ENCODE measurements at places on chromosomes 3 and 15.

DNA sequence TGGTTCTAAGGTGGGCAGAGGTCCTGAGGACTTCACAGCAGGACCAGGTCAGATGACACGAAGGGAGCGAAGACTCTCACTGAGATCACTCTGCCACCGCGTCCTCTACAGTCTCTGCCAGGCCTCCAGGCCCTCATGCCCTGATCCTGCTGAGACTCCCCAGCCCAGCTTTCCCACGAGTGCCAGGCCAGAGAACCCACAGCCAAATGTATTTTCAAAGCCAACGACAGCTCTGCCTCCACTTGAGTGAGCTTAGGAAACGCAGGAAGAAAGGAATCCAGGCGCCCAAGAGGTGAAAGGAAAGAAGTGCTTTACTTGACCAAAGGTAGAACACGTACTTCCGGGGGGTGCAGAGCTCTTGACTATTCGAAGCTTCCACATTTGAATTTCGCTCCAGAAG is 275.0 kb downstream of the XXYLT1 start:
- DNase-seq, result no peak

DNA sequence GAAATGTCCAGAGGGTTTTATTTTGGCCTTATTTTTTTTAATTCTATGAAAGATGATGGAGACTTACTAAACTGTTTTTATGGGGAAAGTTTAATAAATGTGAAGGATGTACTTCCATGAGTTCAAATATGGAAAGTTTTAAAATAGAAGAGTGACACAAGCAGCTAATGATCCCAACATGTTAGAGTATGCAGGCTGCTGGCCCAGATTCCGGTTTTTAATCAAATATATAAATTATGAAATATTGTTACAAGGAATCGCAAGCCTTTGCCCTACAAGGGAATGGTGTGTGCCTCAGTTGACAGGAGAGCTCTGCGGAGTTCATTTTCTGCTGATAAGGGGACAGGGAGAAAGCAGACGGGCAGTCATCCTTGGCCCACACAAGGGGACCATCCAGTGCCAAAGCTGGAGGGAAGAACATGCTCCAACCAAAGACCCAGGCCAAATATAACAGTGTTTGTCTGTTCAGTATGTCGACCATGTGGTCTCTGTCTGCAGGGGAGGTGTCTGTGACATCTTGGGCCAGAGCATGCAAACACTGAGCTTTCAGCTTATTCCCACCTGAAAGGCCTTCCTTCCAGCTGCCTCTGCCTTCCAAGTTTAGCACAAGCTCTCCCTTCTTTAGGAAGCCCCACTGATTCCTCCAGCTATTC is 69.8 kb downstream of the SSUH2 start:
- DNase-seq, result no peak

GRCh38 chr15:73515527-73515926 is 72.6 kb downstream of the REC114 start:
- no peak for DNase-seq

DNA sequence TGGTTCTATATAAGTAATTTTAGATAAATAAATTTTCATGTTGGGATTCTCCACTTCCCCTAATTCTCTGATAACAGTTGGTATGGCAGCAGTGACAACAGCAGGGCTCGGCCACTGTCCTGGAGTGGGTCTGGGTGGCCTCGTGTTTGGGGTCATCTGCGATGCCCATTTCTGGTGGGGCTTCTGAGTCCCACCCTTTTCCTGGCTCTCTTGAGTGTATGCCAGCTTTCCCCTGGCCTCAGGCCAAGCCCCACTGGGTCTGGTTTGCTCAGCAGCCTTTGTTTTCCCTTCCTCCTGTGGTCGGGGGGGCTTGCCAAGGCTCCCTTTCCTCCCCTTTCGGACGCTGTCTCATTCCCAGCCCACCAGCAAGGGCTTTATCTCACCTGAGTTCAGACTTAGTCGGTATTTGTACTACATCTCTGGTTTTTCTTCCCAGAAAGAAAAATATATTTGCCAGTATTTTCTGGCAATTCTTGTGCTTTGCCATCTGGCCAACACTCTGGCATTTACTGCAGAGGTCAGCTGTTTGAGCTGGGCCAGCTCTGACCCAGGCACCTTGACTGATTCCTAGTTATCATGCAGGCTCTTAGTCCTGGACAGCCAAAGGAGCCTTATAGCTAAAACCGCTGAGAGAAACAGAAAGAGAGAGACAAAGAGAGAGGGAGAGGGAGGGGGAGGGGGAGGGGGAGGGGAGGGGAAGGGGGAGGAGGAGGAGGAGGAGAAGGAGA is 35.2 kb downstream of the MYZAP start:
- no peak for DNase-seq

DNA sequence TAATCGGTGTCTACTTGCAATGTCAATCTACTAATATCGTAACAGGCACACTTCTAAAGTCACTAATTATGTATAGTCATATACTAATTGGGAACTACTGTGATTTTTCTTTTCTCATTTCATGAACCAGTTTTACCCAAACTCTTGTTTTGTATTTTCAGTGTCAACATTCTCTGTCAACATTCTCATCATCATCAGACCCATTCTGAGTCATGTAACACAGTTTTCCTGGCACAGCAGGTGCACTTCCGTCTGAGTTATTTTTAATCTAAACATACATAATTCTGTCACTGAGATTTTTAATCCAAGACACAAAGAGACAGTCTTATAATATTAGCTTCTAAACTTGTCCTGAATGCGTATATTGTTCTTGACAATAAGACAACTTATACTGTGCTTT is 205.1 kb upstream of the EIF1B start:
- no peak for DNase-seq

DNA sequence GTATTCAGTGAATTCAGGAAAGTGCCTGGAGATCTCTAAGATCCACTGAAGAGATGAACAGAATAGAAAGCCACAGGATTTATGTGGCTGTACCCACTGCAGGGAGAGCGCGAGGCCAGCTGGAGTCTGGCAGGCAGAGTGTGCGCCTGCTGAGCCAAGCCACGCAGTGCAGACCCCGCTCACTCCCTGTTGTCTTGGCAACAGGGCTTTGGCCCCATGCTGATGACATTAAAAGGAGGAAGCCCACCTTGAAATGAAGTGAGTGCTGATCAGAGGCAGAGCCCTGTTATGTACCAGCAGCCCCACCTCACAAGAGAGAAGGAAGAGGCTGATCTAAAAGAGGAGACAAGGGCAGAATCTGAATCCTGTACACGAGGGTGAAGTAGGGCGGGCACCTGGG is 36.7 kb downstream of the PXYLP1 start:
- DNase-seq, result no peak

GRCh38 chr3:105826778-105827634 is 41.8 kb downstream of the CBLB start:
- no peak for DNase-seq

GRCh38 chr15:42032376-42033213 is 11.8 kb upstream of the PLA2G4E start:
- DNase-seq, result no peak

DNA sequence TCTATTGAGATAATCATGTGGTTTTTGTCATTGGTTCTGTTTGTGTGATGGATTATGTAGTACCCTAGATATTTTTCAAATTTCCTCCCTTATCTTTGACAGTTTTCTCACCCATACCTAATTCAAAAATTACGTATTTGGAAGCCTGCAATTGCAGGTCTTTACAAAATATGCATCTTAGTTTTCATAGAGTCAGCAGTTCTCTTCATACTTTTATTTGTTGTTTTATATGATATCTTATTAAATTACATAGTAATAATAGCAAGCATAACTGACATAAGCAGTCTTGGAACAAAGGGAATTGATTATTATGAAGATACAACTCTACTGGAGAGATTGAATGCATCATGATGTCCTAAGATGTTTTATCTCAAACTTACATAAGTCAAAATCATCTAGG is 215.3 kb upstream of the CHRM5 start:
- DNase-seq, result no peak

DNA sequence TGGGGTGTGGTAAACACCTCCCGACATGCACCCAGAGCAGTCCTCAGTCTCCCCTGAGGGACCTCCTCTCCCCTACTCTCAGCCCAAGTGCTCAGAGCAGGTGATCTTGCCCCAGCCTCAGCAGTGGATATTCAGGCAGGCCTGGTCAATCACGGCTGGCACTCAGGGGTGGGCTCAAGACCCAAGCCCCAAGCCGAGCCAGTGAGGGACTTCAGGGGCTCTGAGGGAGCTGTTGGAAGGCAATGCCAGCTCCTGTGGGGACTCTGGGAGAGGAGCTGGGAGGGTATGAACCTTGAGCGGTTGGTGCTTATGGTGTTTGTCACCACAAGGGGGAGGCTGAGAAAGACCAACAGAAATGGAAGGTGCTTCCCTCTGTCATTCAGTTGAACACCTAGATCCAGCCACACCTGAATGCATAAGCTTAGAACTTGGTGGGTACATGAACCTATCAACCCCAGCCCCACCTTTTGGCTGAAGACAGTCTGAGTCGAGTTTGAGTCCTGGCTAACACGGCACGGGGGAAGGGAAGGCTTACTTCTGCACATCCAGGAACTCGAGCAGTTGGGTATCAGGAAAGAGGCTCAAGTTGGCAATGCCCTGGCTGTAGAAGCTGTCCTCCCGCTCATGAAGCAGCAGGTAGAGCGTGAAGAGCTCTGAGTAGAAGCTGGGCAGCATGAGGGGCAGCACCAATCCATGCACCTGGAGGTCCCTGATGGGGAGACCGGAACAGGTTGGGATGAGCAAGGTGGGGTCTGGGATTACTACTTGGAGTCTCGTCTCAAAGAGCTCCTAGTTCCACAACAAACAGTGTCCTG is 19.2 kb downstream of the ALS2CL start:
- no peak for DNase-seq

DNA sequence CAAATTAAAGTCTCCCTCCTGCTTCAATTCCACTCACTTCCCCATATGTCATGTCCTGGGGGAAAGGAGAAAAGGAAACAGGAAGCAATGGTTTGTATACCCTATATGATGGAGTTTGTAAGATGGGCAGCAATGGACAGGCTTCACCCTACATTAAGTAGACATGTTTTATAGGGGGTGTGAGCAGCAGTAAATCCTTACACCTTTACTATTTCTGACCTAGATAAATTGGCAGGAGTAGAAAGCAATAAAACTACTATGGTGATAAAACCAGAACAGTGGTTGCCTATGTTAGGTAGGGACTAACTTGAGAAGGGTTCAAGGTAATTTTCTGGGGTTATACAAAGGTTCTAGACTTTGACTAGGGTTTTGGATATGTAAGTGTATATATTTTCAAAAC is 301.7 kb downstream of the GBE1 start:
- no peak for DNase-seq

GRCh38 chr3:61141227-61141626 is 110.0 kb downstream of the FHIT start:
- no peak for DNase-seq

DNA sequence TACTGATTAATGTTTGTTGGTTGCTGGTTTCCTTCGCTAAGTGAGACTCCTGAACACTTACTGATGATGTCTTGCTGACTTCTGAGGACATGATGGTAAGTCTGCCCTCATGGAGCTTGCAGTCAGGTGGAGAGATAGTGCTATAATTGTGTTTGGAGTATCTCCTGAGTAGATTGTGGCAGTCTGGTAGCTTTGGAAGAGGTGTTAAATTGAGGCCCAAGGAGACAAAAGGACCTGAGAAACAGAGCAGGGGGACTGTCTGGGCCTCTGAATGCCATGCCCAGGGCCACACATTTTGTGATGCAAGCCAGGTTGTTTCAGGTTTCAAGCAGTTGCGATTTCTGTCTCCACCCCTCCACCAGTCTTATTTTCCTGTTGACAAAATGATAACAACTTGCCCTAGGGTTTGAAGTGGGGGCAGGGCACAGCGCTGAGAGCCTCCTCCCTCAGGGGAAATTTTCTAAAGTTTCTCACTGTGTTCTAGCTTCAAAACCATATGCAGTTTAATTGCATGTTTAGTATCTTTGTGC is 16.7 kb downstream of the SMAD3 start:
- DNase-seq, result no peak

- no peak for DNase-seq
Measured at GRCh38 chr3:56624725-56625124, 58.3 kb downstream of the TASOR start.

DNA sequence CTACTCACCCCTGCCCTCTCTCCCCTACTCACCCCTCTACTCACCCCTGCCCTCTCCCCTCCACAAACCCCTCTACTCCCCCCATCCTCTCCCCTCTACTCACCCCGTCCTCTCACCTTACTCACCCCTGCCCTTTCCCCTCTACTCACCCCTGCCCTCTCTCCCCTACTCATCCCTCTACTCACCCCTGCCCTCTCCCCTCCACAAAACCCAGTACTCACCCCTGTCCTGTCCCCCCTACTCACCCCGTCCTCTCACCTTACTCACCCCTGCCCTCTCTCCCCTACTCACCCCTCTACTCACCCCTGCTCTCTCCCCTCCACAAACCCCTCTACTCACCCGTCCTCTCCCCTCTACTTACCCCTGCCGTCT is 14.2 kb downstream of the BFSP2 start:
- DNase-seq, result no peak

DNA sequence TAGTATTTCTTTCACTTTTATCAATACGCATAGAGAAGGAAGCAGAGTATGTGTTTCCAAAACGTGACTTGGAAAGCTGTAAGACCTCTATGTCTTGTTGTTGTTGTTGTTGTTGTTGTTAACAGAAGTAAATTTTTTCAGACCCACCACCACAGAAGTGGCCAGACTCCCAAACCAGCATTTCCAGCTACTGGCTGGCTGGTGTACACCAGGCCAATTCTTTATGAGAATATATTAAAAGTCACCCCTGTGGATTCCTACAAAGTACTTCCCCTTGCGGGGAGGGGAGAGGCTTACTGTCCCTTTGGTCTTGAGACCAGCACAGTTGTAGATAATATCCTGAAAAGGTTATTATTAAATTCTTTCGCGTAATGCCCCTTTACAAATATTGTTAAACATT is 1.6 kb upstream of the FOXP1 start:
- DNase-seq, result no peak

DNA sequence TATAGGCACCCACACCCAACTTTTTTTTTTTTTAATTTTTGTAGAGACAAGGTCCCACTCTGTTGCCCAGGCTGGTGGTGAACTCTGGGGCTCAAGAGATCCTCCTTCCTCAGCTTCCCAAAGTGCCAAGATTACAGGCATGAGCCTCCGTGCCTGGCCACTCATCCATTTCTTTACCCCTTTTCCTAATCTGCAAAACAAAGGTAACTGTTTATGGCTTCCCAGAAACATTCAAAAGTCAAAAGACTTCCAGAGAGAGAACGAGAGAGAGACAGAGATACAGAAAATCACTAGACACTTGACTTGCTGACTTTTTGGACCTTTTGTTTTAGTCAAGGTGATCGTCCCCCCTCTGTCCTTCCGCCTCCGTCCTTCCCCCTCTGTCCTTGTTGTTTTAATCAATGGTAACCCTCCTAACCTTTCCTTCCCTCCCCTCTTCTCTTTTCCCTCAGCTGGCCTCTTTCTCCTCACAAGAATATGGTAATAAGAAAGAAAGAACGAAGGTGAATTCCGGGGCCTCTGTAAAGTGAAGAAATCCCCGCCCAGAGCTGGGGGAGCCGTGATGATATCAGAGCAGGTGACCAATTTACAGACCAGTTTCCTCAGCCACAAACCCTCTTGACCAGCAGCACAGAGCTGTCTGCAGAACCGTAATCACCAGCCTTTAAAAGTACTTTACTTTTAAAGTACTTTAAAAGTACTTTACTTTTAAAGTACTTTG is 21.9 kb downstream of the KLHL6 start:
- peak; percentile 49 for DNase-seq

GRCh38 chr15:59105854-59106253 is 908 bp downstream of the CCNB2 start:
- DNase-seq, result no peak

- no peak for DNase-seq
Measured at GRCh38 chr3:101149251-101149650, 156.0 kb upstream of the ABI3BP start.
